ENCODE measurements at places on chromosomes 1 and 21. TPM values are rescaled to one million over a fixed set of nuclear protein-coding genes. Genes with fewer than 3 reads are reported as not detected.

GRCh38 chr1:3687504-3687903, 35.2 kb downstream of the TP73 start:
- no peak for DNase-seq

The ERICH3 gene
- 0.72 TPM for total RNA-seq

The PLA2G2A gene
- not detected for total RNA-seq

GRCh38 chr1:30345491-30346130, 377.8 kb downstream of the MATN1 start:
- peak; percentile 7 for DNase-seq

The FOXJ3 gene
- total RNA-seq, result 25.9 TPM

Measured in RPMI7951 (cell line).